NCI-H2171 treated with DMSO at 0.1 percent for 48 hours (cell line): ENCODE measurements at places on chromosomes 1 and 21.
A peak's percentile ranks its signal among the peaks of the same experiment; 100 is the strongest.

DNA sequence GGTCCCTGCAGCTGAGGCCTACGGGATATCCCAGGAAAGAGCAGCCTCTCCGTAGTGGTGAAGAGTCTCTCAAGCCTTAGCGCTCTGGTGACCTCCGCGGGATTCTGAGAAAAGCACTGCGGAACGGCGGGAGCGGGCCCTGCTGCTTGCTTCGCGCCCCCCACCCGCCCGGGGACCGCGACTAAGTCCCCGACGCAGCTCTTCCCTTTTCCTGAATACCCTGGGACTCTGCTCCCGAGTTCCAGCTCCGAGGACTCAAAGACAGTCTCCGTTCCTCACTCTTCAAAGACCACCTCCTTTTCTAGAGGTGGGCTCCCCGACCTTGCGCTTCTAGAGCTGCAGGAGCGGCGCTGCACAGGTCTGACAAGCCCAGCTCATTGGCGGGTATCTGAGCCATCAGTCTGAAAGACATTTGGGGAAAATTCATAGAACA, 3.6 kb upstream of the PRRX1 start:
- DNase-seq: no peak

GRCh38 chr1:107443027-107443426, 302.2 kb downstream of the NTNG1 start:
- no peak for DNase-seq

- peak; percentile 82 for DNase-seq
These were observed 54.9 kb downstream of the KLHDC7A start for GRCh38 chr1:18535391-18536210.

GRCh38 chr1:54557671-54558355, 9.8 kb downstream of the ACOT11 start:
- no peak for DNase-seq

GRCh38 chr1:93219443-93219842, 38.9 kb downstream of the CCDC18 start:
- no peak for DNase-seq

GRCh38 chr1:211133393-211133835, 534 bp downstream of the KCNH1 start:
- DNase-seq: peak; percentile 77

DNA sequence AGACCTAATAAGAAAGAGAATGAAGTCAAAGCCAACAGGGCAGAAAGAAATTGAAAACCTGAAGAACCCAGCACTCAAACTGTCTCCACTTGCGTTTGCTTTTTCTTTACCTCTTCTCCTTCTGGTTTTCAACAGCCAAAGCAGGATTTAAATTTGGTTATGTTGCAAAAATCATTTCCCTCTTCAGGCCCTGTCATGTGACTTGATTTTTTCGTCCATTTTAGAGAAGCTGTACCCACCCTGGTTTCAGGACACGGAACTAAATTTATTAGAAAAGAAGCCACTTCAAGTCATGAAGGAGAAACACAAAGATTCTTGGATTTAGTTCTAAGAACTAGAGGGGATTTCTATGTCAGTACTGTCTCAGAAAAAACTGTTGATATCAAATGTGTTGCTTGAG, 1.0 kb upstream of the SYNJ1 start:
- no peak for DNase-seq

DNA sequence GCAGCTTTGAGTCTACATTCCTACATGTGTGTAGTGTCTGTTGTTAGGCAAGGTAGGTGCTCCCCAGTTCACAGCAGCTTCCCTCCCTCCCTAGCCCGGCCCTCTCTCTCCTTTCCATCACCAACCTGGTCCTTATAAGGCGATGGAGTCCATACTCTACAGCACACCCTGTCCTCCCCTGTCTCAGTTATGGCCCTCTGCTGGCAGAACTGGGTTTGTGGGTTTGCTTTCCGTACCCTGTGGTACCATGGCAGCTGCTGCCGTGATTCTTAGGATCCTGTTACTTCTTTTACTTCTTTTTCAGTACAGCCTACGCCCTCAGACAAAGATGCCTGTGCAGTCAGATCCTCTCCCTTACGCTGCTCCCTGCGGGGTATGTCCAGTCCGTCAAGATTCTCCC, 31.7 kb downstream of the AK5 start:
- DNase-seq: peak; percentile 15

DNA sequence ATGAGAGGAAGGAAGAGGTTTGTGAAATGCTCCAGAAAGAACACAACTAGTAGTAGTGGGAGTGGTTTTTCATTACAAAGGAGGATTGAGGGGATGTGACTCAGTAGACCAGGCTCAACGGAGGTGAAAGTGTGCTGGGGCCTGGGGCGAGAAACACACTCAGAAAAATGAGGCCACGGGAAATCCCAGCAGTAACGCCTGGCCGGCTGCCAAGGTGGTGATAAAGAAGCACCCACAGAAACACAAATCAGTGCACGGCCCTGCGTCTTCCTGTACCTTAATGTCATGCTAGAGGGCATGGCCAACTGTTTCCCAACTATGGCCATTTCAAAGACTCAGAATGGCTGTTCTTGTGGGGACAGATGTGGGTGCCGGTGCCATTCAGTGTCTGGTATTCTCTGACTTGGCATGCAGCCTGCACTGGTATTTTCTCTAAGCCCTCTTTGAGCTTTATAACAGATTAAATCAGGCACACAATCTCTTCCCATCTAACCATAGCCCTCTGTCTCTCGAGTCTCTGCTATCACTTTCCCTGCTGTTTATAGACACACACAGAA, 38.2 kb downstream of the URB2 start:
- peak; percentile 28 for DNase-seq

- DNase-seq: peak; percentile 93
These were observed 9.0 kb upstream of the GPR153 start for GRCh38 chr1:6269720-6270400.

DNA sequence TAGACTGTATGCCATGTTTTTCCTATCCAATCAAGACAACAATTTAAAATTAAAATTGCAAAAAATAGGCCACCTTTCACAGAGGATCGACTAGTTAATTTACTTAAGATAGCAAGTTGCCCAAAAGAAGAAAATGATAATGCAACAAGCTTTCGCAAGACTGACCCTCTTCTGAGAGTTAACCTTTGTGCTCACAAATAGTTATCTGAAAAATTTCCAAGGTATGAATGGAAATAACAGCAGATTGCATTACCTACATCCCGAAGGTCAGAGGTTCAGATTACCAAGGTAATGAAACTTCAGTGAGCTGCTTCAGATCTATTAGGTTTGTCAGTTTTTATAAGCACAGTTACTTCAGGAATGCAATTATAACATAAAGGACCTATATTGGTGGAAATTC, 298.0 kb downstream of the KCTD3 start:
- no peak for DNase-seq

DNA sequence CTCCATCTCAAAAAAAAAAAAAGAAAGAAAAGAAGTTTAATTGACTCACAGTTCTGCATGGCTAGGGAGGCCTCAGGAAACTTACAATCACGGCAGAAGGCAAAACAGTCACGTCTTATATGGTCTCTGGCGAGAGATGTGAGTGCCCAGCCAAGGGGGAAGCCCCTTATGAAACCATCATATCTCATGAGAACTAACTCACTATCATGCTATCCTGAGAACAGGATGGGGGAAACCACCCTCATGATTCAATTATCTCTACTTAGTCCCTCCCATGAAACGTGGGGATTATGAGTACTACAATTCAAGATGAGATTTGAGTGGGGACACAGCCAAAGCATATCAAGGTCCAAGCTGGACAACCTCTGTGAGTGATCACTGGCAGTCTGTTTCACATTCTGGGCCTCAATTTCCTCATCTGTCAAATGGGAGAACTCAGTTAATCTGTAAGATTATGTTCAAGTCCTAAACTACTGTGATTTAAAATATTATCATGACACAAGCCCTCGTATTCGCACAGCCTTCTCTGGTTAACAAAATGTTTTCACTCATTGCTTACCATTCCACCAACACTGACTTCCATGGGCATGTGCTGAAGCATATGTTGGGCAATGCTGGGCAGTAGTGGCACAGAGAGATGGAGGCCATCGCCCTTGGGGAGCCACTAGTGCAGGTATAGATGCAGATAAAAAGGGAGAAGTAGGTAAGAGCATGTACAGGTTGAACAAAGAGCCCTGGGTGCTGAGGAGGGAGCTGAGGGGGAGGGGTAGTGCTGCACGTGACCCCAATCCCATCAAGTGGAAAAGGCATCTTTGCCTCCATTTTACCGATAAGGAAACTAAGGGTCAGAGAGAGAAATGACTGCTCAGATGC, 46.2 kb upstream of the SLC2A1 start:
- no peak for DNase-seq

GRCh38 chr1:40651138-40651857, 14.2 kb downstream of the RIMS3 start:
- DNase-seq: peak; percentile 93

- no peak for DNase-seq
These were observed 17.4 kb downstream of the MRPL39 start for GRCh38 chr21:25589887-25590286.

- no peak for DNase-seq
These were observed 44.3 kb upstream of the ADARB1 start for GRCh38 chr21:45029948-45030681.

DNA sequence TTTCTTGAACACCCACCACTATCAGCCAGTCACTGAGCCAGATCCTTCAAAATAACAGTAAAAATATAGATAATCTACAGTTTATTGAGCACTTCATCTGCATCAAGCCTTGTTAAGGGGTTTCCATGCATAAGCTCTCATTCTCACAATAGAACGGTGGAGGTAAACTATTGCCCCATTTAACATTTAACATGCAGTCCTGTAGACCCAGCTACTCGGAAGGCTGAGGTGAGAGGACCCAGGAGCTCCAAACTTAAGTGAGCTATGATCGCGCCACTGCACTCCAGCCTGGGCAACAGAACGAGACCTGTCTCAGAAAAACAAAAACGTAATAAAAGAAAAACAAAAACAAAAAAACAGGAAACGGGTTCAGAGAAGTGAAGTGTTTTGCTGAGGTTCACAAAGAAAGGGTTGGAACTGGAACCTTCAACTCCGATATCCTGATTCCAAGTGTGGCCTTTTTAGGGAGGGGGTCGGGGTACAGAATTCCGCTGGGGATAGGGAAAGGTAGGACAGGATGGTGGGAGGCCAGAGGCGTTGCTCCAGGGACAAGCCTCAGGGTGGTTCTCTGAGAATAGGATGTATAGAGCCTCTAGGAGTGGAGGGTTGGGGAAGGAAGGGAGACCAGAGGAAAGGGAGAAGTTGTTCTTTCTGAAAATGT, 11.6 kb upstream of the SESN2 start:
- DNase-seq: no peak

DNA sequence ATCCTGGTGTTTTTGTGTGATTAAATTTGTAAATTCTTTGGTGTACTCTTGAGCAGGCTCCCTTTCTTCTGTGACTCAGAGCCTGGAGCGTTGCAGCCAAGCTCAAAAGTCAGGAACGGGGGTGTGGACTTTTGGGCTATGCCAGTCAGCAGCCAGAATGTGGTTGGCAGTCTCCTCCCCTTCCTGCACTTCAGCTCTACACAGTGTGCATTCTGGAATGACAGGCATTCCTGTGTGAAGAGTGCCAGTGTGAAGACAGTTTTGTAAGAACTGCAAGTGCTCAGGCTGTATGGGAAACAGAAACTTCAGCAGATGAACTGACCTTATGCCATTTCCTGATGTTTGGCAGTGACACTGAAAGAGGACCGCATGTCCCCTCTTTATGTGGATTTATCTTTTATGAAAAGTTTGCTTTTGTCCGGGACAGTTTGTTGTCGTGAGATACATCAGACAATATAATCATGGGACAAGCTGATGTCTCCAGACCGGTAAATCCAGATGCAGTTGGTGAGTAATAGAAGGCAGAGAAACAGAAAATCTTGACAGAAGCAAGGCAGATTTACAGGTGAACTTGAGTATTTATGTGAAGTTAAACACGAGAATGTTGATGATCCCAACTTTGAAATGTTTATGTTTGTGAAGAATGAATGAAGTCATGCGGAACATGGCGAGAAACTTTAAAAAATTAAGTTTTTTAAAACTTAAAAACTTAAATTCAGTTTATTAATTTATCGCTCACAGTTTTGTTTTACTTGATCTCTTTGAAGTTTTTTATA, 67.7 kb upstream of the RCC1 start:
- DNase-seq: no peak

DNA sequence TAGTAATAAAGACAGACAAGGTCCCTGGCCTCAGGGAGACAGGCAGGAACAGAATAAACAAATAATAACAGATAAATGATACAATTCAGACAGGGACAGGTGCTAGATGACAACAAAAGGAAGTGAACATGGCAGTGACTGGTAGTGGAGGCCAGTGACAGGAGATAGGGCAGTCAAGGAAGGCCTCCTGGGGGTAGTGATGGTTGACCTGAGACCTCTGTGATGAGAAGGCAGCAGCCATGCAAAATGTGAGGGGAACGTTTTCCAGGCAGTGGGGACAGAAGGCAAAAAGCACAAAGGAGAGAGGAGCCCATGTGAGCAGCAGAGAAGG, 18.5 kb downstream of the OPTC start:
- DNase-seq: no peak

GRCh38 chr1:78223417-78224215, 177.8 kb downstream of the GIPC2 start:
- no peak for DNase-seq
